Kidney glomerular epithelial cell (primary cell): ENCODE measurements at places on chromosomes 2 and 18.

- DNase-seq: peak; percentile 87
Observed at GRCh38 chr2:103667335-103667884, 905.6 kb downstream of the TMEM182 start.

GRCh38 chr2:24842081-24843050 lies 49.1 kb downstream of the CENPO start:
- no peak for DNase-seq

GRCh38 chr2:133561045-133561852 lies 7.0 kb downstream of the NCKAP5 start:
- peak; percentile 80 for DNase-seq

DNA sequence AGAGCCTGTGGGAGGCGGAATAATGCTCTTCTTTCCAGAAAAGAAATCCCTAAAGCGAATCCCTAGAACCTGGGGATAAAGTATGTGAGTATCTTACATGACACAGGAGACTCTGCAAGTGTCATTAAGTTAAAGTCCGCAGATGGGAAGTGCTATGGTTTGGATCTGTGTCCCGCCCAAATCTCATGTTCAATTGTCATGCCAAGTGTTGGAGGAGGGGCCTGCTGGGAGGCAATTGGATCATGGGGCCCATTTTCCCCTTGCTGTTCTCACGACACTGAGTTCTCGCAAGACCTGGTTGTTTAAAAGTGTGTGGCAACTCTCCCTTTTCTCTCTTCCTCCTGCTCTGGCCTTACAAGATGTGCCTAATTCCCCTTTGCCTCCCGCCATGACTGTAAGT lies 207.8 kb downstream of the MYT1L start:
- DNase-seq: no peak

- DNase-seq: no peak
Observed at GRCh38 chr2:236726701-236727450, 157.3 kb downstream of the ACKR3 start.

GRCh38 chr2:232539298-232540231 lies at the start of gene CHRNG:
TSS of gene CHRNG (plus strand) at chr2:232539692. CDS start at chr2:232539748, 56 bp downstream.
- no peak for DNase-seq

DNA sequence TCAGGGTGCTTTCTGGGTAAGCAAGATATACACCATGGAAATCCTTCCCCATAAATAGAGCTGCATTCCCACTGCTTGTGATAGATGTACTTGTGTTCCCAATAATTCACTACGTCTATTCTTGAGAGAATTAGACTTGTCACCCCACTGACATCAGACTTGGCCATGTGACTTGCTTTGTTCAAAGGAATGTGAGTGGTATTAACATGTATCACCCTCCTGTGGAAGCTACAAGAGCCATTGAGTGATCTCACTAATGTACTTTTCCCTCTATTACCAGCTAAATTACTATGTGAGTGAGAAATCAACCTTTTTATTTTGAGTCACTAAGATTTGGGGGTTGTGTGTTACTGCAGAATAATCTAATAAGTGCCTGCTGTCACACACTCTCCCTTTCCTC lies 176.0 kb downstream of the CCDC178 start:
- DNase-seq: peak; percentile 18

GRCh38 chr2:30266051-30266621 lies 34.8 kb downstream of the LBH start:
- DNase-seq: no peak

GRCh38 chr2:74316627-74317295 lies 26.5 kb downstream of the SLC4A5 start:
- no peak for DNase-seq

- DNase-seq: peak; percentile 21
Observed at GRCh38 chr2:42812899-42813479, 20.6 kb upstream of the HAAO start.

- peak; percentile 39 for DNase-seq
Observed at GRCh38 chr2:233165895-233166661, 85.4 kb upstream of the ATG16L1 start.

DNA sequence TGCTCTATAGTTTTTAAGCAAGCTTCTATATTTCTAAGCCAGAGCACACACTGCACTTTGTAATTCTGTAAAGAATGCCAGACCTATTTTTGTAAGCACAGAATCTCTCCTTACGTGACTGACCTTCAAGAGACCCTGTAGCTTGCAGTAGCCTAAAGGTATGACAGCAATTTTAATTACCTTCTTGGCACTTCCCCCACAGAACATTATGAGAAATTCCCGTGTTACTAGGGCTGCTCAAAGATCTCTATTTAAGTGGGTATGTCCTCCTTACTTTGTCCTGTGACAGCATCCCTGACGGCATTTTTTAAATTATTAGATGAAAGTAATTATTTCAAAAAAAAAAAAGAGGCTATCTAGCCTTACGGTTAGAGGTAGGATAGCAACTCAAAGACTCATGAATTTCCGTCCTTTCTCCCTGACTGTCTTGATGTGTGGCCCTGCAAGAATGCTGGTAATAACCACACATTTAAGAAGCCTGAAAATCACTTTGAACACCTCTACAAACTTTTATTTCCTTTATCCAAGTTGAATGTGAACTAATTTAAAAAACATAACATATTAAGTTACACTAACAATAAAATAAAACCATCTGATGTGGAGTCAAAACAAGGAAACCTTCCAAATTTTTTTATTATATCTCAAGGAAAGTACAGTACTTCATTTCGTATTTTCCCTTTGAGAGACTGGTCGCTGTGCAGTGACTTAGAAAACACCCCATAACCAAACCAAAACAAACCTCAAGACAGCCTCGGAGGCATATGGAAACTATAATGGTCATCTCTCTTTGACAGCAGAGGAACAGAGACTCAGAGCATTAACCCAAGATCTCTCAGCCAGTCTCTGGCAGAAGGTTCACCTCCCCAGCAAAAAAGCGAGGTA lies 54.9 kb downstream of the THUMPD2 start:
- DNase-seq: peak; percentile 87

- DNase-seq: no peak
Observed at GRCh38 chr18:55228707-55229106, 269.4 kb upstream of the CCDC68 start.

GRCh38 chr18:22278798-22279197 lies 109.4 kb downstream of the GATA6 start:
- DNase-seq: no peak

DNA sequence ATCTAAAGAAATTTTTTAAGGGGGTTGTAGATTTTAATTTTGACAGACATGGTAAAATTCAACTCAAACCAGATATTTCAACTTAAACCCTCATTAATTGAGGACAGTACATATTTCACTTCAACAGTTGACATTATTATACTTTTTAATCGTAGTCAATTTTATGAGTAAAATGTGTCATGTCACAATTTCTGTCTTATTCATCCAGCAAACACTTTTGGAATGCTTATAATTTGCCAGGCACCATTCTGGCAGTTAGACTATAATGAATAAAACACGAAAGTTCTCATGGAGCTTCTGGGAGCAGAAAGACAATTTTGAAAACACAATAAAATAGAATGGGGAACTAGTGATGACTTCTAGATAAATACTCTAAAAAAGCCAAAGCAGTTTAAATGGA lies 1094.8 kb downstream of the SUCLG1 start:
- no peak for DNase-seq

DNA sequence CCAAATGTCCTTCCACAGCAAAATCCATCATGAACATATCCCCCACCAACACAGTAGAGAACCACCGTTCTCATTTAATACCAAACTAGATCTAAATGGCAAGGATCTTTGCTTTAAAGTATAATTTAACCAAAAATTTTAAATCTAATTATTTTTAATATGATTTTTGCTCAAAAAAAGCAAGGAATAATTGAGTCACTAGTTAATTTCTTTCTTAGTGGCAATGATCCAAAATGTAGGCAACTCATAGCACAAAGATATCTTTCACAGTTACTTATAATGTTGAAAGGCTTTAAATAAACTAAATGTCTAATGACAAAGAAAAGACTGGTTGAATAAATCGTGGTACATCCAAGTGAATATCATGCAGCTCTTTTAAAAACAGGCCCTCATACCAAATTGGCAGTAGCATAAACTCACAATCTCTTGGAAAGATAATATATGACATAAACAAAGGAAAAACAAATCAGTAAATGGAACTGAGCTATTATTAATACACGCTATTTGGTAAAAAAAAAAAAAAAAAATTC lies 20.3 kb downstream of the PTPN2 start:
- no peak for DNase-seq

DNA sequence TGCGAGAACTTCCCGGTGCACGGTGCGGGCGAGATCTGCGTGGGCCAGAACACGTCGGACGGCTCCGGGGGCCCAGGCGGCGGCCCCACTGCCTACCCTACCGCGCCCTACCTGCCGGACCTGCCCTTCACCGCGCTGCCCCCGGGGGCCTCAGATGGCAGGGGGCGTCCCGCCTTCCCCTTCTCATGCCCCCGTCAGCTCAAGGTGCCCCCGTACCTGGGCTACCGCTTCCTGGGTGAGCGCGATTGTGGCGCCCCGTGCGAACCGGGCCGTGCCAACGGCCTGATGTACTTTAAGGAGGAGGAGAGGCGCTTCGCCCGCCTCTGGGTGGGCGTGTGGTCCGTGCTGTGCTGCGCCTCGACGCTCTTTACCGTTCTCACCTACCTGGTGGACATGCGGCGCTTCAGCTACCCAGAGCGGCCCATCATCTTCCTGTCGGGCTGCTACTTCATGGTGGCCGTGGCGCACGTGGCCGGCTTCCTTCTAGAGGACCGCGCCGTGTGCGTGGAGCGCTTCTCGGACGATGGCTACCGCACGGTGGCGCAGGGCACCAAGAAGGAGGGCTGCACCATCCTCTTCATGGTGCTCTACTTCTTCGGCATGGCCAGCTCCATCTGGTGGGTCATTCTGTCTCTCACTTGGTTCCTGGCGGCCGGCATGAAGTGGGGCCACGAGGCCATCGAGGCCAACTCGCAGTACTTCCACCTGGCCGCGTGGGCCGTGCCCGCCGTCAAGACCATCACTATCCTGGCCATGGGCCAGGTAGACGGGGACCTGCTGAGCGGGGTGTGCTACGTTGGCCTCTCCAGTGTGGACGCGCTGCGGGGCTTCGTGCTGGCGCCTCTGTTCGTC lies 1.7 kb downstream of the FZD7 start:
- DNase-seq: no peak

GRCh38 chr2:13014783-13015182 lies 298.0 kb downstream of the TRIB2 start:
- no peak for DNase-seq

DNA sequence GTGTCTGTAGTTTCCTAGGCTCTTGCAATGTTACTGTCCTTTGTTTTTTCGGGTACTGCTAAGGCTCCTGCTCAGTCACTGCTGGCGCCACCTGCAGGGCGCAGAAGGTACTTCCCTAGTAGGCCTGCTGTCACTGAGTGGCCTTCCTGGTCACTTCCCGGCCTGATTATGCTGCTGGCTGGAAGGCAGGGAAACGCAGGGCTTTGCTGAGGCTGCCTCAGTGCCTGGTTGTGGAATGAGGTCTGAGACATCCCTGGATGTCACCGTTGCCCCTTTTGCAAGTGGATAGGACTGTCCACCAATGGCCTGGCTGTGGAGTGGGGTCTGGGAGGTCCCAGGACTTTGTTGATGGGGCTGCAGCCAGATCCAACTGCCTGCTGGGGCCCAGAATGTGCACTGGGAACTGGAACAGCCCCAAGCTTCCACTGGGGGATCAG lies 13.1 kb downstream of the DAW1 start:
- DNase-seq: no peak
